NCI-H2171 treated with DMSO at 0.1 percent for 48 hours (cell line): ENCODE measurements at places on chromosomes 16 and 17.

DNA sequence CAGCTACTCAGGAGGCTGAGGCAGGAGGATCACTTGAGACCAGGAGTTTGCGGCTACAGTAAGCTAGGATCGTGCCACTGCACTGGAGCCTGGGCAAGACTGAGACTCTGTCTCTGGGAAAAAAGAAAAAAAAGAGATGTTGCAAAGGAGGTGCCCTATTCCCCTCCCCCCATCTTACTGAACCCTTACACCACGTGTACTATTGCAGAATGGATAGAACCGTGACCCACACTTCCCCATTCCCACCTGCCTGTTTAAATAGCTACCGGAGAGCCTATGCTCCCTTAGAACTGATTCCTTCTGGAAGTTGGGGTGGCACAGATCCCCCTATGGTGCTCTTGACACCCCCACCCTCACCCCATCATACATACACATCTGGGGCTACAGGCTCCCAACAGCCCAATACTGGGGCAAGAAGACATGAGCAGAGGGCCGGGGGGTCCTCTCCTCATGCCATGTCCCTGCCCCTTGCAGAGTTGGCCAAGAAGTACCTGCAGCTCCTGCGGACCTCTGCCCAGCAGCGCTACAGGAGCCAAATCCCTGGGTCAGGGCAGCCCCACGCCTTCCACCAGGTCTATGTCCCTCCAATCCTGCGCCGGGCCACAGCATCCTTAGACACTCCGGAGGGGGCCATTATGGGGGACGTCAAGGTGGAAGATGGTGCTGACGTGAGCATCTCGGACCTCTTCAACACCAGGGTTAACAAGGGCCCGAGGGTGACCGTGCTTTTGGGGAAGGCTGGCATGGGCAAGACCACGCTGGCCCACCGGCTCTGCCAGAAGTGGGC lies 35.7 kb downstream of the NLRC5 start:
- no peak for DNase-seq

GRCh38 chr17:67378454-67379250 lies 1.6 kb downstream of the PITPNC1 start:
- peak; percentile 69 for DNase-seq

- DNase-seq: no peak
Observed at GRCh38 chr16:48011878-48012658, 143.7 kb downstream of the ABCC12 start.

DNA sequence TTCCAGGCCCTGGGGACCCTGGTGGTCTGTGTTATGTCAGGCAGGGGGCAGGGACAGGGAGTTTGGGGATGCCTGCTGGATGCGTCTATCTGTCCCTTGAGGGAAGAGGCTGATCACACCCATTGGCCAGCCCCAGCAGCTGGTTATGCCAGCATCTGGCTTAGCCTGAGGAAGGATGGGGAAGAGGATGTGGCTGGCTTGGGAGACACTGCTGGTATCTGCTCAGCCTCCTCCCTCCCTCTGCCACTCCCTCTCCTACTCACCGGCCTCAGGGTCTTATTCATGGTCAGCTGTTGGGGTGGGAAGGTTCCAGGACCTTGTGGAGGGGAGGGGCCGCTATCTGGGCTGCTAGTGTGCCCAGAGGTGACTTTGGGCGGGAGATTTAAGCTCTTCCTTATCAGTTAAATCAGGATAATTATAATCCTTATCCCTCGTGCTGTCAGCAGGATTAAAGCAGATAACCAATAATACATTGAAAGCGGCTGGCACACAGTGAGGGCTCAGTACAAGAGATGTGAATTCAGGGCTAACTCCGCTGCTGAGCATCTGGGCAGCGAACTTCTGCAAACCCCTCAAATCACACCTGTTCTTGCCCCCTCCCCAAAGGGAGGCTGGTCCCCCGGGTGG lies 36.0 kb upstream of the MLKL start:
- no peak for DNase-seq

DNA sequence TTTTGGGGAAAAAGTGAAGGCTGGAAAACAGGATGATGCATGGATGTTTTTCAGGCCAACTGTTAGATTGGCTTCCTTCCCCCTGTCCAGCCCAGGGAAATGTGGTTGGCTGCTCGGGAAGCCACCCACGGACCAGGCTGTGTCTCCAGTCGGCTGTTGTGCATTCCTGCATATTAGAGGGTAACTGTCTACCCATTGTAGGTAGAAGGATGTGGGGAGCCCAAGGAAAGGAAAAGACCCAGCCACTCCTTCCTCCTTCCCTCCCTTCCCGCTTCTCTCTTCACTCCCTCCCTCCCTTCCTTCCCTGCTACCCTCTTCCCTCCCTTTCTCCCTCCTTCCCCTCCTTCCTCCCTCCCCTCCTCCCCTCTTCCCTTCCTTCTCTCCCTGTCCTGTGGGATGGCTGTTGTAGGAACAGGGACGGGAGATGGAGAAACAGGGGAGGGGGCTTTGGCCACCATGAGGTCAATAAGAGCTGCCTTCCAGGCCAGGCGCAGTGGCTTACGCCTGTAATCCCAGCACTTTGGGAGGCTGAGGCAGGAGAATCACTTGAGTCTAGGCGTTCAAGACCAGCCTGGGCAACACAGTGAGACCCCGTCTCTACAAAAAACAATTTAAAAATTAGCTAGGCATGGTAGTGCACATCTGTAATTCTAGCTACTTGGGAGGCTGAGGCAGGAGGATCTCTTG lies 16.9 kb downstream of the SYT17 start:
- no peak for DNase-seq

- DNase-seq: no peak
Observed at GRCh38 chr17:48565022-48565554, 13.1 kb downstream of the HOXB4 start.

GRCh38 chr17:46943501-46944393 lies 20.8 kb downstream of the GOSR2 start:
- no peak for DNase-seq
